ENCODE measurements at places on chromosomes 5 and 9.

- DNase-seq, result no peak
These were observed 1136.9 kb downstream of the TAF11L14 start for GRCh38 chr5:18771097-18771610.

DNA sequence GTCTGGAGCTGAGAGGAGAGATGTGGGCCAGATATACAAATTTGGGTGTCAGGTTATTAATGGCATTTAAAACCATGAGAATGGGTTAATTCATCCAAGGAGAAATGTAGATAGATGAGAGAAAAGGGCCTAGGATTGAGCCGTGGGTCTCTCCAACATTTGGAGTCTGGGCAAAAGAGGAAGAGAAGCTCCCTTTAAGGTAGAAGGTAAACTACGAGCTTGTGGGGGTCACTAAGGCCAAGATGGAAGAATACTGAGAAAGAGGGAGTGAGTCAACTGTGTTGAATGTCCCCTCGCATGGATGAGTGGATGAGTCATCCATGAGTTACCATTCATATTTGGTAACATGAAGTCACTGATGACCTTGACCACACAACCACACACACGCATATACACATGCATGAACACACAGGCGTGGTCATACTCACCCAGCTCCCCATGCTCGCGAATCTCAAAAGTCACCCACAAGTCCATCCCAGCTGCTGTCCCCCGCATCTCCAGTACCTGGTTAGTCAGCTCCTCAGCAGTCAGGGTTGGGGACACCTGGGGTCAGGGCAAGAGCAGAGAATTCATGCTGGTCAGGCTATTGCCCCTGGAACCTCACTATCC lies 6.8 kb upstream of the FCHSD1 start:
- DNase-seq, result no peak

GRCh38 chr9:109083813-109084405 lies 35.8 kb downstream of the TMEM245 start:
- no peak for DNase-seq

DNA sequence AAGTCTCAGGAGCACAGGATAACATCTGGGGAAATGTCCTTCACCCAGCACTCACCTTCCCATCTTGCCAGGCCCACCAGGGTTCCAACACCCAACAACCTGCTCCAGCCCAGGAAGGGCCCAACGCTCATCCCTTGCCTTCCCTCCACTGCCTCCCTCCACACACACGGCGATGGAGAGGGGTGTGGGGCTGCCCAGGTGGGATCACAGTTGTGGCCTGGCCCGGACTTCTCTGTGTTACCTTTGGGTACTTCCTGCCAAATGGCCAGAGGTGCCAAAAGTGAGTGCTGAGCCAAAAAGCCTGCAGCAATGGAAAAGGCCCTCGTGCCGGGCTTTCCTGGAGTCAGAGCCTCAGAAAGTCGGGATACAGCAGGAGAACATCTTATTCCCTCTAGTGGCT lies 15.6 kb upstream of the TDRD7 start:
- no peak for DNase-seq

DNA sequence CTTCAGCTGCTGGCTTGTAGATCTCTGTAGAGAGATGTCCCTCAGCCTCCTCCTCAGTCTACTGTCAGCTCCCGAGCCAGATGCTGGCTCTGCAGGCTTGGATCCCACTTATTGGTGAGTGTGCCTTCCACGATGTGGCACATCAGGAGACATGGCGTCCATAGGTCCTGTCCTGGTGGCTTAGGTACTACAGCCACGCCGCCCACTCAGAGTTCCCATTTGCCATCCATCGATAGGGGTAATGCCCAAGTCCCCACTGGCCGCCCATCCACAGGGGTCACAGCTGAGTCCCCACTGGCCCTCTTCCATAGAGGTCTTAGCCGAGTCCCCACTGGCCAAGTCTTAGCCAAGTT lies 17.3 kb downstream of the EXOC3 start:
- no peak for DNase-seq

- no peak for DNase-seq
These were observed 29.1 kb upstream of the SLC6A3 start for GRCh38 chr5:1474183-1474839.

GRCh38 chr5:128121651-128122050 lies 38.1 kb downstream of the SLC12A2 start:
- DNase-seq, result no peak

- DNase-seq, result no peak
These were observed 125.0 kb downstream of the MSX2 start for GRCh38 chr5:174849426-174849825.

All from stimulated activated CD4-positive, alpha-beta T cell treated with anti-CD3 and anti-CD28 coated beads, Interleukin-15, amount 100 ng/mL, for 1 hour (primary cell).